Stimulated activated CD4-positive, alpha-beta T cell treated with anti-CD3 and anti-CD28 coated beads, TNF-alpha, amount 100 ng/mL, for 48 hours (primary cell): ENCODE measurements at places on chromosomes 4 and X.
A peak's percentile ranks its signal among the peaks of the same experiment; 100 is the strongest.

DNA sequence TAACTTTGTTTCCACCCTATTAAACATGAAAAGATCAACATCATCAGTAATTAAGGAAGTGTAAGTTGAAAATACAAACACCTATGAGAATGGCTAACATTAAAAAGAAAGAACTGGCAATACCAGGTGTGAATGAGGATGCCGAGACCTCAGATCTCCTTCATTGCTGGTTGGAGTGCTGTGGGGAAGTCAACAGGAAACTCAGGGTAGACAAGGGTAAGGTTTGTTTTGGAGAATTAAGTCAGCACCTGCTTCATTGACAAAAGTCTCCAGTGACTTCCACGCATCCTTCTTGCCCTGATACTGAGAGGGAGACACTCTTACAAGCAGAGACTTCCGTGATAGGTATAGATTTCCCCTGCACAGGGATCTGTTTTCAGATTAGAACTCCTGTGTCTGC is 106.1 kb downstream of the IRF2 start:
- DNase-seq = no peak

DNA sequence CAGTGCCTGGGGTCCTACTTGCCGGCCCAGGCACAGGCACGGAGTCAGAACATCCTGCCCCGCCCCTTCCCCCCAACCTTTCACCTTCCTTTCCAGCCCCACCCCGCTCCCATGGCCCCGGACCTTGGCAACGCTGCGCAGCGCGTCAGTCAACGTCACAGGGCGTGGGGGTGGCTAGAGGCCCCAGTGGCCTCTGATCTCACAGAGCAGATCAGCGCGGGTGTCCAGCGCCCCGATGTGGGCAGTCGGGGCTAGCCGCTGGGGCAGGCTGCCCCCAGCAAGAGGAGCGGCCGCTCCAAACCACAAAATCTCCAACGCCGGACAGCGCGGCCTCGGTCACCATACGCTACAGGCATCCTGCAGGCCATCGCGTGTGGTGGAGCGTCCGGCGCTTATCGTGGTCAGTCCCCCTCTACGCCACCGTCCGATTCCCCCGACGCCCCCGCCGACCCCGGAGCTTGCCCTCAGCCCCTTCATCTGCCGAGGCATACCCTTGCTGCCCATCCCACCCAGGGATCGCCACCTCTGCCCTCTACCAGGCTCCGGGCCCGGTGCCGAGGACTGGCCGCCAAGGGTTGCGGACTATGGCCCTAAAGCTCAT is 69.6 kb upstream of the APOOL start:
- DNase-seq = no peak

DNA sequence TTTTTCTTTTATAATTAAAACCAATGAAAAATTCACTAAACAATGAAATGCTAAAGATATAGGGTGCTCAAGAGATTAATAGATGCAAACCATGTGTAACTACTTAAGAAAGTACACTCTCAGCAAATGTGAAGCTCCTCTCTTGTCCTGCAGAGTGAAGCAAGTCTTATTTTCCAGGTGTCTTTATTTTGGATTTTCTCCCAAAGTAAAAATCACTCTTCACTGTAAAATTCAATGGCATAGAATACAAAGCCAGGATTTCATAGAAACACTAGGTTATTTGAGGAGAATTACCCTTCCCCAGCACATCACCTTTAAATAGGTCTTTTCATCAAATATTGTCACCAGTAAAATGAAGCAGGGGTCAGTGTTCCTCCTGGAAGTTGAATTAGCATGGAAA is 57.0 kb upstream of the GIMD1 start:
- DNase-seq = no peak

DNA sequence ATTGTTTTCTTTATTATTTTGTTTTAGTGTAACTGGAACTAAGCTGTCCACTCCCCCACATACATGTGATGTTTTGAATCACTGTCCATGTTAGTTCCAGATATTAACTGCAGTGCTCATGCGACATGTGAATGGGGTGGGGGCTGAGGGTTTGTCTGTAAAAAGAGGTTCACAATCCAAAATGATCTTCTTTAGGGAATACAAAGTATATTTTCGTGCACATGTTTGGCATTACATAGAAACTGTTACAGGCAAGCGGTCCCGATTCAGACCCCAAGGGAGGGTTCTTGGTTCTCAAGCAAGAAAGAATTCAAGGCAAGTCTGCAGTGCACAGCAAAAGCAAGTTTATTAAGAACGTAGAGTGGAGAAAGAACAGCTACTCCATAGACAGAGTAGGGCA is 296.5 kb upstream of the CLNK start:
- no peak for DNase-seq

- peak; percentile 6 for DNase-seq
Measured at GRCh38 chr4:6546681-6547447, 28.1 kb upstream of the MAN2B2 start.

DNA sequence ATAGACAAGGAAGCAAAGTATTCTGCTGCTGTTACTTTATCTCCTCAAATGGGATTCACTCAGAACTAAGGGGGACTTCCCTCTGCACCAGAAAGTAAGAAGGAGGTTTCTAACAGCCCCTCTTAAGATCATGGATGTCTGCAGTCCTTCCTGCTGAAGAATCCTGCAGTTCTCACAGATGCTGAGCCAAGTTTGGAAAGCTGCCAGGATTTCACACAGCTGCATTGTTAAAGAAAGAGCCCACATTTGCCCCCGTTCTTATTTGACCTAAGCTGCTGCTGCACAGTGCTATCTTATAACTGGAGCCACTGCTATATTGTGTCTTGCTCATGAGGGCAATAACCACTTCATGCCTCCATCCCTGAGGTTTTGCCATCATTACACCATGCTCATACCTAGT is 81.1 kb downstream of the FAAH2 start:
- no peak for DNase-seq

GRCh38 chr4:53450773-53451172 is 73.3 kb downstream of the FIP1L1 start:
- DNase-seq = no peak

- no peak for DNase-seq
Measured at GRCh38 chr4:1793496-1793840, 375 bp downstream of the FGFR3 start.

- no peak for DNase-seq
Measured at GRCh38 chr4:169154121-169154520, 116.6 kb downstream of the SH3RF1 start.

- DNase-seq = no peak
Measured at GRCh38 chr4:76640353-76640910, 205.4 kb downstream of the SHROOM3 start.

GRCh38 chrX:41761702-41762101 is 37.7 kb downstream of the GPR82 start:
- DNase-seq = no peak

GRCh38 chr4:119795986-119796578 is 167.5 kb upstream of the PDE5A start:
- DNase-seq = no peak

- DNase-seq = peak; percentile 26
Measured at GRCh38 chr4:67658302-67658701, 42.7 kb downstream of the UBA6 start.

- DNase-seq = no peak
Measured at GRCh38 chrX:9195199-9195880, 161.4 kb upstream of the FAM9B start.

GRCh38 chr4:82481506-82481840 is 51.1 kb downstream of the ENOPH1 start:
- no peak for DNase-seq

- no peak for DNase-seq
Measured at GRCh38 chr4:78244705-78245485, 187.8 kb downstream of the FRAS1 start.

- no peak for DNase-seq
Measured at GRCh38 chrX:136147976-136148375, 643 bp downstream of the FHL1 start.

DNA sequence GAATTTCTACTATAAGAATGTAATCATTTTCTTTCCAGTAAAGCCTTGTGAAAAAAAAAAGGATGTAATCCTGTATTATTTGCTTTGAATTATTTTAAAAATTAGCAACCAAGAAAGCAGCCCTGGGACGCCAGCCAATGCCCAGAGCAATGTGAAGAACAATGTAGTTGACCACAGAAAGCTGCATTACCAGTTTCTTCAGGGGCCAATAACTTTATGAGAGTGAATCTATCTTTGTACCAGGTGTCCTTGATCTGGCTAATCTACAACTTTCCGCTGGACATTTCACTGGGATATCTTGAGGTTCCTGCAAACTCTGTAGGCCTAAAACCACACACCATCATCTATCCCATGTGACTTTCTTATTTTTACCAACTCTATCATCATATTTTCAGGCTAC is 7.6 kb upstream of the KLHL2 start:
- DNase-seq = no peak

- no peak for DNase-seq
Measured at GRCh38 chrX:22533898-22534297, 261.2 kb downstream of the CBLL2 start.

GRCh38 chr4:145716200-145716599 is 36.3 kb downstream of the C4orf51 start:
- no peak for DNase-seq

DNA sequence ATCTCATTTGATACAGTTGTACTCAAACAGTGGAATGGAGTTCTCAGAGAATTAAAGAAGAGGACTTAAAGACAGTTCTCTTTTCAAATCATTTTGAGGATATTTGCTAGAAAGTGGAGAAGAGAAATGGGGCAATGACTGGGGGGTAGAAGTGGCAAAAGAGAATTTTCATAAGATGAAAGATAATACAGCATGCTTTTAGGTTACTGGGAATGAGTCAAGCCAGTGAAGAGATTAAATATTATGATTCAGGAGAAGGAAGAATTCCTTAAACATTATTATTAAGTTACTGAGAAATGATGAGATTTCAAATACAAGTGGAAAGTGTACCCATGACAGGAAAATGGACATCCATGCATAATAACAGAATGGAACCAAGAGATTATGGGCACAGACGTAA is 219.0 kb upstream of the DKK2 start:
- DNase-seq = no peak

GRCh38 chr4:125780164-125780563 is 465.4 kb downstream of the FAT4 start:
- no peak for DNase-seq

- DNase-seq = no peak
Measured at GRCh38 chrX:114611018-114611619, 27.2 kb downstream of the HTR2C start.
